ENCODE measurements at places on chromosomes 13 and 19.

- no peak for DNase-seq
Measured at GRCh38 chr13:63446329-63446728, 2030.7 kb upstream of the PCDH20 start.

DNA sequence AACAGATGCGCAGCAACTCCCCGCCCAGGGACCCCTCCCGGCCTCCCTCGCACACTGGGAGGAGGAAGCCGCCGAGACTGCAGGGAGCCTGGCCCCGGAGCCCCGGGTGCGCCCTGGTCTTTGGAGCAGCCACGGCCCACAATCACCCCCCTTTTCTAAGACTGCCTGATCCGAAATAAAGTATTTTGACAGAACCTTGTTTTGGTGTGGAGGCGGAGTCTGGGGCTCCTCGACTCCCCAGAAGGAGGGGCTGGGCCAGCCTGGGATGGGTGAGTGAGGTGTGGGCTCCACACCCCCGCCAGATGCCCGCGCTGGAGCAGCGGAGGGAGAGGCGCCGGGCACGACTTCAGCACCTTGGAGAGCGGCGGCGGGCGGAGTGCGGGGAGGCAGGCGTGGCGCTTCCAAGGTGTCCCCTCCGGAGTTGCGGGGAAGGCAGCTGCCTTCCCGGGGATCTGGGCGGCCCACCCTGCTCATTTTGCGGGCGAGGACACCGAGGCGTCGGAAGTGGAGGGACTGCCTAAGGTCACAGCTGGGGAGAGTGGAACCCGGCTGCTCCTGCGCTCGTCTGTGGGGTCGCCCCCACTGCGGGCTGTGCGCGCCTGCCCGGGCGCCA lies 9.4 kb downstream of the SIRT6 start:
- no peak for DNase-seq

GRCh38 chr13:110044551-110045111 lies 258.2 kb upstream of the IRS2 start:
- no peak for DNase-seq

GRCh38 chr19:13430790-13431582 lies 75.3 kb downstream of the CACNA1A start:
- DNase-seq: peak; percentile 11

DNA sequence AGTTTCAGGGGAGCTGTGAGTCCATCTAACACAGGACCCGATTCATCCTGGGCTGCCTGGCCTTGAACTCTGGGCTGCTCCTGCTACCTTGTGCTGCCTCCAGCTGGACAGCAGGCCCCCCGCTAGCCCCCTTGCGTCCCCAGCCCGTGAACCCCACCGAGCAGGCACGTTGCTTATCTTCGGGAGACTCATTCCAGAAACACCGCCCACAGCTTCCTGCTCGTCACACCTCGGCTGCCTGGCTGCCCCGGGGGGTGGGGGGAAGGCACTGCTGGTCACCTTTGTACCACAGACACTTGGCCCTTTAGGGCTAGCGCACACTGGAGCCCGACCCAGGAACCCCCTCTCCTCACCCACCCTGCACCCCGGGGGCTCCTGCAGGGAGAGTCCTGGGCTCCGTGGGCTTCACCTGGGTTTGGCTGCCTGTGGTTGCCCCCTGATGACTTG lies 48.1 kb downstream of the CRTC1 start:
- DNase-seq: no peak

GRCh38 chr19:53907193-53907581 lies 1.9 kb upstream of the CACNG7 start:
- DNase-seq: no peak

GRCh38 chr13:107867701-107868661 lies 347.4 kb downstream of the LIG4 start:
- no peak for DNase-seq

GRCh38 chr13:51814825-51815650 lies 11.1 kb upstream of the DHRS12 start:
- no peak for DNase-seq

GRCh38 chr19:42284066-42284501 lies 15.0 kb downstream of the CIC start:
- peak; percentile 39 for DNase-seq

GRCh38 chr13:98797456-98797855 lies 45.0 kb upstream of the SLC15A1 start:
- no peak for DNase-seq

- DNase-seq: no peak
Measured at GRCh38 chr13:66659286-66659685, 570.9 kb downstream of the PCDH9 start.

GRCh38 chr19:2615782-2616181 lies 86.7 kb downstream of the GNG7 start:
- no peak for DNase-seq

DNA sequence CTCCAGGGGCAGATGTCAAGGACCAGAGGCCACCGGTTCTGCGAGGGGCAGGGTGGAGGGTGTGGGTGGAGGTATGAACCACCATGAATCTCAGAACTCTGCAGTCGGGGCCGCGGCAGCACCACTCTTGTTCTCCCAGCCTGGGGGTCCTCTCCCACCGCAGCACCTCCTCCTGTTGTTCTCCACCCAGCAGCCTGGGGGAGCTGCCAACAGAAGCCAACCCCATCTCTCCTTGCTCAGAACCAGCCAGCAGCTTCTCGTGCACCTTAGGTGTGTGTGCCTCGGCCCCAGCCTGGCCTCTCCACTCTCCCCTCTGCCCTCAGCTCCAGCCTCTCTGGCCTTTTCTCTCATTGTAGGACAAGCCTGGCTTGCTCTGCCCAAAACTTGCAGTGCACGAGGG lies 31.9 kb upstream of the CCNE1 start:
- no peak for DNase-seq

DNA sequence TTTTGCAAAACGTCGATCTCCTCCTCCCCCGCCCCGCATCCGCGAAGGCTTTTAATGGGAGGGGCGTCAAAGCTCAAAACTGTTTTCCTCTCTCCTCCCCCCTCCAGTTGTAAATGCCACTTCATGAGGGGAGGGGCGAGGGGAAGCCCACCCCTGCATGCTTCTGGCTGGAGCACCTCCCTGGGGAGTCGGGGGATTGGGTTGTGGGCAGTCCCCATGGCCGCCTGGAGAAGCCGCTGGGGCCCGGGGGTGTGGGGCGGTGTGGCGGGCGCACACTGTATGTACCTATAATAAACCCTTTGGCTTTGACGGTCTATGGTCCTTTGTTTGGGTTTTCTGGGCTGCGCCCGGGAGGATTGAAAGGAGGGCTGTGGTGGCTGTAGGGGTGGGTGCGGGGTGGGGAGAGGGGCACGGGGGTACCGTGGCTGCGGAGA lies 505 bp upstream of the SHKBP1 start:
- DNase-seq: no peak

DNA sequence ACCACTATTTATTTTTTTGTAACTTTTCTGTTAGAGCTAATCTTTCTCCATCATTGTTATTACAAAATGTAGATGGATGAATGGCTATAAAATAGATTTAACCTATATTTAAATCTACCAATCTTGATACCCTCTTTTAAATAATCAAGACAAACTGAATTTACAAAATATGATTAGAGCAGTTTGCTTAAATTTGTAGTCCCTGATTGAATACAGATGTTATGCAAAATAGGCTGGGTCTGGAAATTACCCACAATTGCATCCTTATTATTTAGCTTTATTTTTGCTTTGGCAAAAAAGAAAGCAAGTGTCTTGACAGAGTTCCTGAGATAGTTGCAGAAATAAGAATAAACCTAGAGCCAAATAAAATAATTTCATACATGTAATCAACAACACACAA lies 352.8 kb downstream of the KLF12 start:
- no peak for DNase-seq

DNA sequence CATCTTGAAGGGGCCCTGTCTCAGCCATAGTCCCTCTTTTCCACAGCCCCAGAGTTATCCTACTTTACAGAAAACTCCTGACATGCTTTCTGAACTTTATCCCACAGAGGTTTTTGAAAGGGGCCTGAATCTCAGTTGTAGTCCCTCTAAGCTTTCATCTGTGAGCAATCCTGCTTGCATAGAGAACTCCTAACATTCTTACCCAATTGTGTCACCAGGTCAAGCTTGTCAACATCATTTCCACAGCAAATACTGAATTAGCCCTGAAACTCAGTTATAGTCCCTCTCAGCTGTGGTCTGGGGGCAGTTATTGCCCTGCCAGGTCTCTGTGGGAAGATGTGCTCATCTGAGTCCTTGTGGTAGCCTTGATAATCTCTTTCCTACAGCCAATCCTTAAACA lies 2190.3 kb upstream of the PCDH20 start:
- no peak for DNase-seq

DNA sequence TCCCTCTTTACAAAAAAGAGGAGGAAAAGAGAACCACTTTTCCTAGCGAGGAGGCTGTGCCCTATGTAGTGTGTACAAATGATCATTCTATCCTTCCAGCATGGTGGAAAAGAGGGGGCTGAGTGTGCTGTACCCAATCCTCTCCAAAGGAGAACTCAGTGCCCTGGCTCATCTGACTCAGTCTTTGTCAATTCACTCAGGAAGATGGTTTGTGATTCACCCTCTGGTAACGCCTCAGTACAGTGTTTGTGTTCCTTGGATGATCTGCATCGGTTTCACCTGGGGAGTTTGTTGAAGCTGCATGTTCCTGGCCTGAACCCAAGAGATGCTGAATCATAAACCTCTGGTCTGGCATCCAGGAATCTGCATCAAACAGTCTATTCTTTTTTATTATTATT lies 18.3 kb upstream of the ENOX1 start:
- peak; percentile 54 for DNase-seq

- no peak for DNase-seq
Measured at GRCh38 chr13:81406639-81407292, 1065.8 kb upstream of the SPRY2 start.

- no peak for DNase-seq
Measured at GRCh38 chr13:70889163-70889562, 780.9 kb upstream of the KLHL1 start.

DNA sequence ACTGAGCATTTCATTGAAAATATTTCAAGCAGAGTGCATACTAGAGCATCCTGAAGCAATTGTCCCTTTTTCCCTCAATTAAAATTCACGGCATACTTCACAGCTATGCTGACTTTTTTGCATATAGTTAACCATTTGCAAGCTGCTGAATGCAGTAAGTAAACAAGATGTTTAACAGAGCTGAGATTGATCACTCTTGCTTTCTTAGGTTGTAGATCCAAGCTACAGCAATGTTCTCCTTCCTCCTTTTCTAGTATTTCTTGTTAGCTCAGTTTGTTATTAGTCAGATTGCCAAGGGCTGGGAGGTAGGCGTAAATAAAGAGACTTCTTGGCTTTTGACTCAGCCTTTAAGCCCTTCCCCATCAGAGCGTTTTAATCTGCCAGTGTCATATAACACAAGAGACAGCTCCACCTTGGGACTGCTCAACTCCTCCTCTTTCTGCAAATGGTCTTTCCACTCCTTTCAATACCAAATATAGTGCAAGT lies at the start of gene SLITRK6:
TSS of gene SLITRK6 (minus strand) at position 323 of the 486 bp plus-strand sequence. CDS start 2,911 bp downstream, outside the sequence.
- peak; percentile 67 for DNase-seq

GRCh38 chr19:44865196-44865767 lies 19.2 kb downstream of the NECTIN2 start:
- no peak for DNase-seq

- no peak for DNase-seq
Measured at GRCh38 chr13:33106656-33107360, 90.6 kb downstream of the KL start.

DNA sequence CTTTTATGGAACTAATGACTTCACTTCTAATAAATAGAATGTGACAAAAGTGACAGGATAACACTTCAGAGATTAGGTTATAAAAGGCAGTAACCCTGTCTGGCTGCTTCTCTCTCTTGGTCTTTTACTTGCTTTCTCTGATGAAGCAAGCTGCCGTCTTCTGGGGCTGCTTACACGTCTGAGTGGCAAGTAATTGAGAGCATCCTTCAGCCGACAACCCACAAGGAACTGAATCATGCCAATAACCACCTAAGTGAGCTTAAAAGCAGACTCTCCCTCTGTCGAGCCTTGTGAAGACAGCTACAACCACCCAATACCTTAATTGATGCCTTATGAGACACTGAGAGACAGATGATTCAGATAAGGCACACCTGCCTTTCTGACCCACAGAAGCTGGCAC lies 1091.2 kb downstream of the SLITRK1 start:
- no peak for DNase-seq

- no peak for DNase-seq
Measured at GRCh38 chr19:19866611-19867248, 1.0 kb downstream of the ZNF253 start.

DNA sequence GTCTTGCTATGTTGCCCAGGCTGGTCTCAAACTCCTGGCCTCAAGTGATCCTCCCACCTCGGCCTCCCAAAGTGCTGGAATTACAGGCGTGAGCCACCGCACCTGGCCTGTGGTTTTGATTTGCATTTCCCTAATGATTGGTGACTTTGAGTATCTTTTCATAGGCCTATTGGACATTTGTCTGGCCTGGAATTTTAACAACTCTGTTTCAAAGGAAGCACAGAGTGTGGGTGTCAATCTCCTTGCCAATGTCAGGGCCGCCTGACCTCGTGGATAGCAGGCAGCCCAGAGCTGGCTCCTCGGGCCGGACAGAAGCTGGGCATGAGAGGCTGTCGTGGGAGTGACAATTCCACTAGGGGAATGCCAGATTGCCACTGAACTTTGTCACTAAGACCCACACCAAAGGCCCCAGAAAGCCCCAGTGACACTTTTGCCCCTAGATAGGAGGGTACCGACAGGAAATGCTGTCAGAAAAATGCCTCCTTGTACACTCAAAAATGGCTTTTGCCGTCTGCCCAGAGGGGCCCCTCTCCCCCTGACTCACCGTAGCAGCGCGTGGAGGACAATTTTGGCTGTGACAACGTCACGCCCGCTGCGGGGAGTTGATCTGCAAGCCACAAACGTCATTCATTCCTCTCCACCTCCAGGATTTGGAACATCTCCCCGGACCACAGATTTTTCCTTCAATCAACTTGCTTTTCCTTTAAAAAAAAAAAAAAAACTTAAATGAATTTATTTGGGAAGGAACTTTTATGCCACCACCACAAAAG lies 11.7 kb upstream of the ADGRE5 start:
- no peak for DNase-seq

- no peak for DNase-seq
Measured at GRCh38 chr13:101515504-101515903, 63.0 kb downstream of the ITGBL1 start.

- no peak for DNase-seq
Measured at GRCh38 chr19:31332096-31332495, 17.1 kb downstream of the TSHZ3 start.

DNA sequence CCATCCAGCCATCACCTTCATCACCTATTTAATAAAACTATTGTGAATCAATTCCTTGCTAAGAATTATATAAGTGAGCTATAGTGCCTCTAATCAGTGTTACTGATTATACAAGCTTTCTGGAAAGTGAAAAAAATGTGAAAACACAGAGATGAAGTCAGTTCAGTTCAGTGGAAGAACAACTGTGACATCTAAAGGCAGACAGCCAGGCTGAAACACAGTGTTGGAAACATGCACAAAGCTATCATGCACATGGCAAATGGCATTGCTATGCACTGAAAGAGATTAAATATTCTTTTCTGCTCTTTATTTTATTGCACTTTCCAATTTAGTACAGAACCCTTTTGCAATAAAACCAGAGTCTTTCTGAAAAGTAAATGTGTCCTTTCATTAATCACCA lies 294.0 kb downstream of the RBM26 start:
- DNase-seq: no peak

DNA sequence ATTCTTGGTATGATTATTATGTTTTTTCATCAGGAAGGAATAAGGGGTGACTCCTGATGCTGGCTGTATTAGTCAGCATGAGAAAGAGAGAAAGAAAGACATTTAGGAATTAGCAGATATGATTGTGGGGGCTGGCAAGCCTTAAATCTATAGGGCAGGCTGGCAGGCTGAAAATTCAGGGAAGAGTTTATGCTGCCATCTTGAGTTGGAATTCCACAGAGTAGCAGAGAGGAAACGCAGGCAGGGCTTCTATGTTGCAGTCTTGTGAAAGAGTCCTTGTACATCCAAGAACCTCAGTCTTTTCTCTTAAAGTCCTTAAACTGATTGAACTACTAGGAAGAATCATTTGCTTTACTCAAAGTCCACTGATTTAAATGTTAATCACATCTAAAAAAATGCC lies 262.7 kb upstream of the SLC10A2 start:
- no peak for DNase-seq
